ENCODE measurements at places on chromosomes 11 and 22.
A peak's percentile ranks its signal among the peaks of the same experiment; 100 is the strongest.

DNA sequence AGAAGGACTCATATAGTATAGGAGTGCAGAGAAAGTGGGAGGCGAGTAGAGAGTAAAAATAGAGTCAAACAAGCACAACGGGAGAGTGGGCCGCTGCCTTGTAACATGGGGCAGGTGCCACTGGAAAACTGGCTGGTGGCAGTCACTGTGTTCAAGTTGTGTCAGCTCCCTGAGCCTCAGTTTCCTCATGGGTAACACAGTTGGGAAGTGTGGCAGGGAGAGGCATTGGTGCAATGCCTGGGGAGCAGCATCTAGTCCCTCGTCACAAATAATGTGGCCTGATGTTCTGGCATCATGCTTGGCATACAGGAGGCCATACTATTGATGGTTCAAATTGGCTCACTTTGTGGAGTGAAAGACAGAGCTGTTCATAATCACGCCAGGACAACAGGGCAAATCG is 78.9 kb upstream of the SPON1 start:
- DNase-seq = no peak

DNA sequence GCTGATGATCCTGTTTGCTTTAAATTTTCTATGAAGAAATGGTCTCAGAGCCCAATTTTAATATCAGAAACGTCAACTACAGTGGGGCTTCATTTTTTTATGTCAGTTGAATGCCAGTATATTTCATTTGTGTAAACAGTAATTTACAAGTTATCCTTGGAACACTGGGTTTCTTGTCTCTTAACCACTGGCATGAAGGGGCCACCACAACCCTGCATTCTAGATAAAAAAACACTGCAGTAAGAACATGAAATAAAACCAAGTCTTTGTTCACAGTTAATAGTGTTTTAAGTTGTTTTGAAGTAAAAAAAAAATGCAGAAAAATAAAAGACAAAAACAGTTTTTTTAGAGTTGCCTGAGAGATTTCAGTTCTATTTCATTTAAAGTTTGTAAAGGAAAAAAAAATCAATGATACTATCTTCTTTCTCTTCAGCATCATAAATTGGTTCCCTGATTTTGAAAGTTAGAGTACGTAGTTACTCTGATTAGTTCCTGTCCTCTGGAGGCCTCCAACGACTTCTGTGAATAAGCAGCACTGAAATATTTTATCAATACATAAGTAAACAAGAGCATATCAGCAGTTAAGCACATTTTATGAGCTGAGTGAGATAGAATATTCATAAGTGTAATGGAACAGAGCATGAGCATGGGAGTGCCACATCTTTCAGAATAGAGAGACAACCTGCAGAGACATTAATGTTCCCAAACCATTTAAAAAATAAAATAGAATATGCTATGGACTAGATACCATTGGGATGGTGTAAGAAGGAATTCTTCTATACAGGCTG is 7.8 kb upstream of the DDI1 start:
- no peak for DNase-seq

GRCh38 chr11:88173956-88174355 is 1.3 kb downstream of the RAB38 start:
- DNase-seq = no peak

GRCh38 chr11:113138731-113139130 is 175.7 kb upstream of the TTC12 start:
- no peak for DNase-seq

- DNase-seq = no peak
Observed at GRCh38 chr11:119589001-119589400, 140.0 kb downstream of the NECTIN1 start.

DNA sequence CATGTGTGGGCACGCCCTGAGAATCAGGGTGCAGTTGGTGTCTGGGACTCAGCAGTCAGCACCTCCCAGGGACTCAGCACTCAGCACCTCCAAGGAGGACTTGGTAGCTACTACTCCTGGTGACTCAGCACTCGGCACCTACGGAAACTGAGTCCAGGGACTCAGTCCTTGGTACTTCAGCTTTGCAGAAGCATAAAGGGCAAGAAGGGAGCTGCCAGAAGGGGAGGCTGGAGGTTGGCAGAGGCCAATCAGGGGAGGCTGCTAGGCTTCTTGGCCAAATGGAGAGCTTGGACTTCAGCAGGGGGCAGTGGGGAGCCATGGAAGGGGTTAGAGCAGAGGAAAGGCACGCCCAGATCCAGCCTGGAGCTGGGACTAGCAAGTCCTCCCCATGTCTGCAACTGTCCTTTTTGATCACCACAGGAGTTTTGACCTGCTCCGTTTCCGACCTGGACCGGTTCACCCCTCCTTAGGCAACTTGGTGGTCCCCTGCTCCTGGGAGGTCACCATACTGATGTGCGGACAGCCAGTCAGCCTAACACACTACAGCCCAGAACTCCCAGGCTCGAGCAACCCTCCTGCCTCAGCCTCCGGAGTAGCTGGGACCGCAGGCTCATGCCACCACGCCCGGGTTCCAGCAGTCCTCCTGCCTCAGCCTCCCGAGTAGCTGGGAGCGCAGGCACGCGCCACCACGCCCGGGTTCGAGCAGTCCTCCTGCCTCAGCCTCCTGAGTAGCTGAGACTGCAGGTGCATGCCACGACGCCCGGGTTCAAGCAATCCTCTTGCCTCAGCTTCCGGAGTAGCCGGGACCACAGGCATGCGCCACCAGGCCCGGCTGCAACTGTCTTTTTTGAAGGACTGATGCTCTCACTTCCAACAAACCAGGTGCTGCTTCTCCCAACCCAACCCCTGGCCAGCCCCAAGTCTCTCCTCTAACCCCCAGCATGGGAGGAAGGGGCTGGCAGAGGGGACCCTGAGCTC is 1.5 kb downstream of the ANO9 start:
- DNase-seq = no peak

GRCh38 chr11:67262731-67263675 is 3.3 kb upstream of the GRK2 start:
- DNase-seq = peak; percentile 49

- no peak for DNase-seq
Observed at GRCh38 chr11:11407763-11408084, 54.7 kb upstream of the CSNK2A3 start.
